Natural killer cell (primary cell): ENCODE measurements at places on chromosomes 5 and 9. TPM values are rescaled to one million over a fixed set of nuclear protein-coding genes. Genes with fewer than 3 reads are reported as not detected.

DNA sequence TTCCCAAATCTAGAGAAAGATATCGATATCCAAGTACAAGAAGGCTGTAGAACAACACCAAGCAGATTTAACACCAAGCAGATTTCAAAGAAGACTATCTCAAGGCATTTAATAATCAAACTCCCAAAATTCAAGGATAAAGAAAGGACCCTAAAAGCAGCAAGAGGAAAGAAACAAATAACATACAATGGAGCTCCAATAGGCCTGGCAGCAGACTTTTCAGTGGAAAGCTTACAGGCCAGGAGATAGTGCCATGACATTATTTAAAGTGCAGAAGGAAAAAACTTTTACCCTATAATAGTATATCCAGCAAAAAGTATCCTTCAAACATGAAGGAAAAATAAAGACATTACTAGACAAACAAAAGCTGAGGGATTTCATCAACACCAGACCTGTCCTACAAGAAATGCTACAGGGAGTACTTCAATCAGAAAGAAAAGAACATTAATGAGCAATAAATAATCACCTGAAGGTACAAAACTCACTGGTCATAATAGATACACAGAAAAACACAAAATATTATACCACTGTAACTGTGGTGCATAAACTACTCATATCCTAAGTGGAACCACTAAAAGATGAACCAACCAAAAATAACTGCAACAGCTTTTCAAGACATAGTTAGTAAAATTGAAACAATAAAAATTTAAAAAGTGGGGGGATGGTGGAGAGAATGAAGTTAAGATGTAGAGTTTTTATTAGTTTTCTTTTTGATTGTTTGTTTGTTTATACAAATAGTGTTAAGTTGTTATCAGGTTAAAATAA lies 267.2 kb downstream of the AUH start:
- no peak for DNase-seq

GRCh38 chr5:173638126-173639040 lies 21.9 kb upstream of the BOD1 start:
- DNase-seq = no peak

GRCh38 chr5:36492984-36493654 lies 113.3 kb upstream of the SLC1A3 start:
- no peak for DNase-seq

- DNase-seq = no peak
Measured at GRCh38 chr5:89560696-89561095, 677.7 kb upstream of the MEF2C start.

The PDCD1LG2 gene
- total RNA-seq = 0.16 TPM

- DNase-seq = peak; percentile 83
Measured at GRCh38 chr5:65760504-65761275, 38.7 kb downstream of the NLN start.

The CYFIP2 gene
- 532 TPM for total RNA-seq

DNA sequence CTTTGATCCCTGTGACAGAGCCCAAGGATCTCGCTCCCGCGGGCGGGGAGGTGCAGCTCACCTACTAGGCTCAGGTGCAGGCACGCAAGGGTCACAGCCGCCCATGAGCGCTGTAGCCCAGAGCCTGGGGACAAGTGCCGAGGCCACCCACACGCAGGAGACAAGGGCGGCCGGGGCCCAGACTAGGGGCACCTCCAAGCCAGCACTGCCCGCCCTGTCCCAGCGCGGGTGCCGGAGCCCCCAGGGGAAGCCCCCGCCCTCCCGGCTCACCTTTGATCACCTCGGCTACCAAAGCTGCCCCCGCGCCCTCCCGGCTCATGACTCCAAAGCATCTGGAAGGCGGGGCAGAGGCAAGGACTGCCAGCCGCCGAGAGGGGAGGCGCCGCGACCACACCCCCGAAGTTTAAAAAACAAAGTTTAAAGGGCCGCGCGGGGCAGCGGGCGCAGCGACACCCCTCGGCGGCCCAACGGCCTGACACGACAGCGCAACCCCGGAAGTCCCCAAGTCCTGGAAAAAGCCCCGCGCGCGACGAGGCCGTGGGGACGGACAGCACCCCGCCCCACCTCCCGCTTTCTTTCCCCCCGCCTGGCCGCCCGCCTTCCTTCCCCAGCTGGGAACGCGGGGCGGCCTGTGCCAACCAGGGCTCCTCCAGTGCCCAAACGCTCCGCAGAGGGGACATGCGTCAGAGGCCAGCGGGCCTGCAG lies 53.0 kb downstream of the CDC14B start:
- DNase-seq = peak; percentile 72

- DNase-seq = no peak
Measured at GRCh38 chr9:2928411-2928810, 84.5 kb upstream of the PUM3 start.
